Upper lobe of left lung (tissue), 6 donors: ENCODE measurements at places on chromosomes 16 and 17.
A peak's percentile ranks its signal among the peaks of the same experiment; 100 is the strongest.

- peak; percentile 72 for DNase-seq
These were observed 115.4 kb downstream of the METRNL start for GRCh38 chr17:83194761-83195329.

DNA sequence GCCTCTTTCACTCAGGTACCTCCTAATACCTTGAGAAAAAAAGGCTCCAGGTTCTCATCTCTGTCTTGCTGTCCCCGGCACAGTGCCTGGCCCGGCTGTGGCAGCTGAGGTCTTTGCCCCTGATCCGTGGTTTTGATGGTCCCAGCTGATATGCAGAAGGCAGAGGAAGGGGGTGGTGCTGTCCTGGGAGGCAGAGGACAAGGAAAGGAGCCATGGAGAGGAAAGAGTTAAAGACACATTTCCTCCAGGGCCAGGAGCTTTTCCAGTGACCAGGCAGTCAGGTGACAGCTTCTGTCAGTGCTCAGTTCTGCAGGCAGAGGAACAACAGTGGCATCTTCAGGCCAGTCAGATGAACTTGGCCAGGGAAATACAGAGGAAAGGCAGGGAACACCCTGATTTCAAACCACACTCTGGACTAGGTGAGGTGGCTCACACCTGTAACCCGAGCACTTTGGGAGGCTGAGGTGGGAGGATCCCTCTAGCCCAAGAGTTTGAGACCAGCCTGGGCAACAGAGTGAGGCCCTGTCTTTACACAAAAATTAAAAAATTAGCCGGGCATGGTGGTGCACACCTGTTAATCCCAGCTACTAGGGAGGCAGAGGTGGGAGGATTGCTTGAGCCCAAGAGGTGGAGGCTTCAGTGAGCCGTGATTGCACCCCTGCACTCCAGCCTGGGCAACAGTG lies 3.3 kb upstream of the COG1 start:
- DNase-seq, result no peak

DNA sequence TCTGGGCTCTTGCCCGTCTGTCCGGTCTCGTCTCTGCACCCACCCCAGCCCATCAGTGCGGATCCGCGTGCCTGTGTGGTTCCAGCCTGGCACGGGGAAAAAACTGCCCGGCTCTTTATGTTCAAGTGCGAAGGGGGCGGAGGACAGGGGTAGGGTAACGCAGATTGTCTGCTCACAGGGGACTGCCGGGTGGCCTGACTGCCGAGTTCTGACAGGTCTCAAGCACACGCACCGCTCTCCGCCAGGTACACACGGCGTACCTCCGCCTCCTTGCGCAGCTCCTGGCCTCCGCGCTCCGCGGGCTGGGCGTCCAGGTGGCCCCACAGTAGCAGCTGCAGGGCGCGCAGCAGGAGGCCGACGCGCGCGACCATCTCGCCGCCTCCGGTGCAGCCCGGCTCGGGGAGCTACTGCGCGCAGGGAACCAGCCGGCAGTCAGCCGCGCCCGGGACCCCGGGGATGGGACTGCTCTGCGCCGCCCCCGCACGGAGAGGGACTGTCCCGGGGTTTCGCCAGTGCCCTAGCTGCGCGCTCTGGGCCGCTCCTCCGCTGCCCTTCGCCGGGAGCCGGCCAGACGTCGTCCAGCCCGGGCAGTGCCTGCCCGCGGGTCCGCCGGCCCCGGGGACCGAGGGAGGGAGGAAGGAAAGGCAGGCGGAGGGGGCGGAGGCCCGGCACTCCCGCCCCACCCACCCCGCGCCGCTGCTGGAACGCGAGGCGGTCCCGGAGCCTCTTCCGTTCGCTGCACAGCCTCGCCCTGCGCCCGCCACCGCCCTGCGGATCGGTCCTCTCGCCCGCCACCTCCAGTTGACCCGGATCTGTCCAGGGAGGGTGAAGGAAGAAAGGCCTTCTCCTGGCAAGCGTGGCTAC lies at the start of gene MMP28:
MMP28 (minus strand) TSS at position 635 of the 864 bp plus-strand sequence; CDS start at position 371, 264 bp downstream.
- DNase-seq, result peak; percentile 92

GRCh38 chr17:67716405-67716798 lies 1.3 kb upstream of the NOL11 start:
- no peak for DNase-seq

DNA sequence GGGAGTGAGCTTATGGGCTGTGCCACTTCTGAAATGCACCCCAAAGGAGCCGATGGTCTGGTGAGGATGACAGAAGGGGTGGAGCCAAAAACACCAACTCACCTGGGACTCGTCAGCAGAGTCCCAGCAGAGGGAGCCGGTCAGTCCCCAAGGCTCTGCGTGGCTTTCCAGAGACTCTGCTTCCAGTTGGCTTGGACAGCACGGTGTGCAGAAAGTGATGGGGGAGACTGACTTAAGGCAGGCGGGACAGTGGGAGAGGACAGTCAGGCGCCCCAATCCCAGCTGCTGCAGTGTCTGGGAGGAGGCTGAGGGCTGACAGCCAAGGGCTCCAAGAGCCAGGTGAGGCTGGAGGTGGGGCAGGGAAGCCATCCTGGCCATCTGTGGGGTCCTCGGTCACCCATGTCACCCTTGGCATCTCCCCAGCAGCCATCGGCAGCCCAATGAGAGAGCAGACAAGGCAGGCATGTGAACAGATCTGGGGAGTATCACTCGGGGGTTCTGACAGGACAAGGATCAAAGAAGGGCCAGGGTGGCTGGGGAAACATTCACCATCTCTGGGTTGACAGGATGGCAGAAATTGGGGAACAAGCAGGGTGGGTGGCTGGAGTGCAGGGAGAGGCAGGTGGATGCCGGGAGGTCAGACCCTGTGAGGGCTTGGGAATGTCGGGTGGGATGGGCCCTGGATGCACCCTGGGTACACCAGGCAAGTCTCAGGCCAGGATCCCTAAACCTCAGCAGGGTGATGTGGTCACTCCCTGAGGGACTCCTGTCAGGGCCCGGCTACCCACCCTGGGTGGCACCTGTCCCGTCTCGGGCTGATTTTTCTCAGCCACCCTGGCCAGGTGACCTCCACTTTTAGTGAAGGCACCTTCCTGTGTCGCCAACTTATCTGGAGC lies 8.9 kb upstream of the KRTAP17-1 start:
- DNase-seq, result no peak

DNA sequence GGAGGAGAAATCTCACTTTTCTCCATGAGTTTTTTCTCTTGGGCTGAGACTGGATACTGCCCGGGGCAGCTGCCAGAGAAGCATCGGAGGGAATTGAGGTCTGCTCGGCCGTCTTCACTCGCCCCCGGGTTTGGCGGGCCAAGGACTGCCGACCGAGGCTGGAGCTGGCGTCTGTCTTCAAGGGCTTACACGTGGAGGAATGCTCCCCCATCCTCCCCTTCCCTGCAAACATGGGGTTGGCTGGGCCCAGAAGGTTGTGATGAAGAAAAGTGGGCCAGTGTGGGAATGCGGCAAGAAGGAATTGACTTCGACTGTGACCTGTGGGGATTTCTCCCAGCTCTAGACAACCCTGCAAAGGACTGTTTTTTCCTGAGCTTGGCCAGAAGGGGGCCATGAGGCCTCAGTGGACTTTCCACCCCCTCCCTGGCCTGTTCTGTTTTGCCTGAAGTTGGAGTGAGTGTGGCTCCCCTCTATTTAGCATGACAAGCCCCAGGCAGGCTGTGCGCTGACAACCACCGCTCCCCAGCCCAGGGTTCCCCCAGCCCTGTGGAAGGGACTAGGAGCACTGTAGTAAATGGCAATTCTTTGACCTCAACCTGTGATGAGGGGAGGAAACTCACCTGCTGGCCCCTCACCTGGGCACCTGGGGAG lies 19.1 kb downstream of the NGFR start:
- no peak for DNase-seq

DNA sequence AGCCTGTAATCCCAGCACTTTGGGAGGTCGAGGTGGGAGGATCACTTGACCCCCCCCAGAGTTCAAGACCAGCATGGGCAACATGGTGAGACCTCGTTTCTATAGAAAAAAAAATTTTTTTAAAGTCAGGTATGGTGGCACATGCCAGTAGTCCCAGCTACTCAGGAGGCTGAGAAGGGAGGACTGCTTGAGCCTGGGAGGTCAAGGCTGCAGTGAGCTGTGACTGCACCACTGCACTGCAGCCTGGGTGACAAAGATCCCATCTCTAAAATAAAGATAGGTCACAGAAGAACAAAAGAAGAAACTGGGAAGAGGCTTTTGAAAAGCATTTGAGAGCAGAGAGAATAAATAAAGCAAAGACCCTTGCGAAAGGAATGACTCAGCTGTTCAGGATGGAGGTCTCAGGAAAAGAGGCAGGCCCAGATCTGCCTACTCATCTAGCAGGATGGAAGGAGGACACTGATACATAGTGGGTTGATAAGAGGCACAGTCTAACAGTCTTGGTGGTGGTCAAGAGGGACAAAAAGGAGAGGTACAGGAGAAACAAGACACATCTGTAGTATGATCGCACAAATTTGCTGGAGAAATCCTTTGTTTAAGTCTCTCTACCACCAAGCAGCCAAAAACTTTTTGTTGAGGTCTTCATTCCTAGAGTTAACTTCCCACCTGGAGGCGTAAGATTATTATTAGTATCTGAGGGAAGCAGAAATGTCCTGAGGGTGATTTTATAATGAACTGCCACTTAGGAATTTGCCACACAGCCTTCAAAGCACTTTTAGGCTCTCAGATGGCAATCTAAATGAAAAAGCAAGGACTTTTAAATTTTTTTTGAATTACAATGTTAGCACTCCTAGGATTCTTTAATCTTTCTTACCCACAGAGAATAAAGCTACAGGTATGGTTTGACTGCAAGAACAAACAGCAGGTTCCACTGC lies 17.6 kb downstream of the ZSWIM7 start:
- DNase-seq, result no peak

DNA sequence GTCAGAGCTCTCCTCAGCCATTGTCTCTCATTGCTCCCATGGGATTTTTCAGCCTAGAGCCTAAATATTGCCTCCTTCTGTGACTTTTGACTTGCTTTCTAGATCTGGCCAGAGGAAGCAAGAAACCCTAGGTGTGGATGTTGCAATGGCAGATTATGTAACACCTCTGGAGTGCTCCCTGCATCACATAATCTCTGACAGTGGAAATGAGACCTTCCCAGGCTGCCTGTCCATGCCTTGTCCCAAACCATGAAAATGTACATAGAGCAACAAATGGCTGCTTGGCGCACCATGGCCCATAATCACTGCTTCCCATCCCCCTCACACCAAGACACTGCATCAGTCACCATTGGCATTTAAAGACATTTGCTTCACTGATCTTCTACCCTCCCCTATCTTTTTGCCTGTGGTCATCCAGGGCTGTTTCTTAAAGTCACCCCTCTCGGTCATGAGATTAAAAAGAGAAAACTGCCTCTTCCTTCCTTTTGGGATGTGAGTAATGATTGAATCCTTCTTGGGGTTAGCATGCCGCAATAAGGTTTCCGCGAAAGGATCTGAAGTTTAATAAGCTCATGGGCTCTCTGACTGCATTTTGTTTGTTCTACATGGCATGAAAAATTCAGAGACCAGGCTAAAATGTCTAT lies 34.2 kb upstream of the CCL2 start:
- no peak for DNase-seq

GRCh38 chr17:77503916-77504651 lies 363.3 kb downstream of the SEC14L1 start:
- no peak for DNase-seq
